ENCODE measurements at places on chromosomes 2 and 18.

DNA sequence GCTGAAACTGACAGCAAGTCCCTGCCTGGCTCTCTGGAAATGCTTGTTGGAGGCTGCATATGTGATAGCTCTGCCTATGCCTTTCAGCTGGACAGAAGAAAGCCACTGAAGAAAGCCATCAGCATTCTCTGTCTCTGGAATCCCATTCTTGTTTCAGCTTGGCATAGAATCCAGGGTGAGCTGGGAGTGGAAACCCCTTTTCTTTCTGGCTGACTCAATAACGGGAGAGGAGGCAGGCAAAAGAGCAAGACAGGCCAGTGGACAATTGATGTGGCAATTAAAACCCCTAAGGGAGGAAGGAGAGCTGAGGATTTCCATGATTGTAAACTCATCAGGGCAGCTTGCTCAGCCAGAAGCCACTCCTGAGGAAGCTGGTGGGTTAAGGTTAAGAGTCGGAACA is 208.1 kb downstream of the CLIP4 start:
- no peak for DNase-seq

GRCh38 chr2:105536175-105536574 is 137.3 kb upstream of the FHL2 start:
- DNase-seq = no peak

GRCh38 chr18:32036506-32037180 is 18.0 kb downstream of the RNF125 start:
- no peak for DNase-seq

- DNase-seq = no peak
Observed at GRCh38 chr2:162196638-162197037, 44.6 kb upstream of the GCG start.

DNA sequence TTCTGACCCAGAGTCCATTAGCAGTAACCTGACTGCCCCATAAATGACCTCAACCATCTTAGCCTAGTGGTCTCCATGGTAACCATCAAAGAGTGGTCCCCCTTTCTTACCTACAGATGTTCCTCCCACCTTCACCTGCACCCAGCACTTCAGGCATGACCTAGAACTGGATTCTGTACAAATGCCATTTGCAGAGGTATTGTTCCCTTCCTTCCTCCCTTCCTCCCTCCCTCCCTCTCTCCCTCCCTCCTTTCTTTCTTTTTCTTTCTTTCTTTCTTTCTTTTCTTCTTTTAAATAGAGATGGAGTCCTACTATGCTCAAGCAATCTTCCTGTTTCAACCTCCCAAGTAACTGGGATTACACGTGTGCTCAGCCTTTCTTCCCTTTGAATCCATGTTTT is 114.6 kb upstream of the SLC1A4 start:
- no peak for DNase-seq

- DNase-seq = no peak
Observed at GRCh38 chr2:119730671-119731177, 29.0 kb upstream of the PTPN4 start.

DNA sequence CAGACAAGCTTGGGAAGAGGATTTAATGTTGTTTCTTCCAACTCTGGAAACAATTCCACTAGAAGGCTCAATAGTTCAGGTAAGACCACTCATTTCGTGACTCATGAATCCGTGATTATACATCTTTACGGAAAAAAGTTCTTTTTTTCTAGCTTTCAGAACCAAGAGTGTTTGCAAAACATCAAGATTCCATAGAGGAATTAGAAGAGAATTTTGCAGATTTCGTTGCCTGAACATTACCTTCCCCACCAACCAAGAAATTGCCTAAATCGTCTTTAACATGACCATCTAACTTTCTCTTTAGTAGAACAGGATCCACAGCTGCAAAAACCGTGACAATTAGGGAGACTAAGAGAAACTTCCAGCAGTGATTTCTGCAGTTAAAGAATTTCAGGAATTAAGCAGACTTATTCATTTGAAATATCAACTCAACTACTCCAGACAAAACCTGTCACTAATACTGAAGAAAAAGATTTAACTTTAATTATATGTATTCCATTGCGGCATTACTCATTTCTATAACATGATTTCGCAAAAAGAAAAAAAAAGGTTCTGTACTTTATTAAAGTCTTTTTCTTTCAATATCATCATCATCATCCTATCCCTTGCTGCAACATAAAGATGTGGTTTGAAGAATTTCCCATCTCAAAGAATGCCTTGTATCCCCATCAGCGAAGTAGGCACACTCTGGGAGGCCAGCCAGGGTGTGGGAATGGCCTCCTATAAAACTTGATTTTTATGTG is 1.9 kb upstream of the NAB1 start:
- no peak for DNase-seq

GRCh38 chr2:149187057-149187456 is 143.3 kb upstream of the LYPD6 start:
- DNase-seq = no peak

DNA sequence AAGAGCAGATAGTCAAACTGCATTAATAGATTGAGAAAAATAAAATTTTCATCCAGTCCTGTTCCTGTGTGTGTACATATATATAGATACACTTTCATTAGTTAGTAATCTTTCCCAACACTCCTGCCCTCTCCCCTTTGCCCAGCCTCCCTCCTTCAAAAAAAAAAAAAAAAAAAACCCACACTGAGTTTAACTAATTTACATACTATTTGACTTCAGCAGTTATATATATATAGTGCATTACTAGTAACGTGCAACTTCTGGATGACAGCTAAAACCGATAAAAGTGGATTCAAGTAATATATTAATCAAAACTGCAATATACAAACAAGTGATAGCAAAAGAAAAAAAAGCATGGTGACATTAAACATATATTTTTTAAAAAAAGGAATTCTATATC is 1.4 kb downstream of the FIGN start:
- no peak for DNase-seq

GRCh38 chr2:25354116-25354515 is 12.4 kb upstream of the DNMT3A start:
- no peak for DNase-seq

DNA sequence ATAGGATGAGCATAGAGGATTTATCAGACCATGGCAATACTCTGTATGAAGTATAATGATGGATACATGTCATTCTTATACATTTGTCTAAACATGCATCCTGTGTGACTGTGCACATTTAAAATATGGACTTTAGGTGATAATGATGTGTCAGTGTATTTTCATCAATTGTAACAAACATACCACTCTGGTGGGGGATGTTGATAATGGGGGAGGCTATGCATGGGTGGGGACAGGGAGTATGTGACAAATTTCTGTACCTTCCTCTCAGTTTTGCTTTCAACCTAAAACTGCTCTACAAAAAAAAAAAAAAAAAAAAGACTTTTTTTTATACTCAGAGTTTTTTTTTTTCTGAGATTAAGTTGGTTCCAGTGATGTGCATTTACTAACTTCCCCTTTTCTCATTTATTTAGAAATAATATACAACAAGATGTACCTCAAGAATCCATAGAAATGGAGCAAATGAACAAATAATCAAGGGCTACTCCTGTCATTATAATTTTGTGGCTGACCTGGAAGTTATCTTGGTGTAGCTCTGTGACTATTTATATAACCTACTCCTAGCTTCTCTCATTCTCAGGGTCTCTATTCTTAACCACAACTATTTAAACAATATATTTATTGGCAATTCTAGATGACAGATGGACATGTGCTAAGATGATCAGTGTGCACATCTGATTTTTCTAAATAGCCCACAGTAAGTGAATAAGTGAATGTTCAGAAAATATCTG is 108.9 kb upstream of the ITGA4 start:
- no peak for DNase-seq

GRCh38 chr18:55102501-55102900 is 143.2 kb upstream of the CCDC68 start:
- DNase-seq = no peak

DNA sequence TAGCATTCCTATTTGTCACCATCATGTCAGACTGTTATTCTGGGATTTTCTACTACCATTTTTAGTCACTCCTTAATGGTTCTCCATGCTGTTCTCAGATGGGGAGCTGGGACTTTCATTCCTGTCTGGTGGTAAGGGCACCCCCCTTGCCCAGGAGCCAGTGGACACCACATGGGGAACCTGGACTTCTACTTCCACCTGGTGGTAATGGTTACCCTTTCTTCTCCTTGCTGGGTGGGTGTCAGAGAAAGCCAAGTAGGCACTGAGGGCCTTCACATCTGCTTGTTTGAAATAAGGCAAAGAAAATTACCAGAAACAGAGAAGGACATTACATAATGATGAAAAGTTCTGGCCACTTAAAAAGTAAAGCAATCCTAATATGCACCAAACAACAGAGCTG is 239.8 kb downstream of the FHOD3 start:
- DNase-seq = no peak

GRCh38 chr2:150402953-150403352 is 84.5 kb downstream of the RND3 start:
- no peak for DNase-seq
